ENCODE measurements at places on chromosomes 12 and 14.

- no peak for DNase-seq
These were observed 73.1 kb upstream of the ACTN1 start for GRCh38 chr14:69052181-69052601.

DNA sequence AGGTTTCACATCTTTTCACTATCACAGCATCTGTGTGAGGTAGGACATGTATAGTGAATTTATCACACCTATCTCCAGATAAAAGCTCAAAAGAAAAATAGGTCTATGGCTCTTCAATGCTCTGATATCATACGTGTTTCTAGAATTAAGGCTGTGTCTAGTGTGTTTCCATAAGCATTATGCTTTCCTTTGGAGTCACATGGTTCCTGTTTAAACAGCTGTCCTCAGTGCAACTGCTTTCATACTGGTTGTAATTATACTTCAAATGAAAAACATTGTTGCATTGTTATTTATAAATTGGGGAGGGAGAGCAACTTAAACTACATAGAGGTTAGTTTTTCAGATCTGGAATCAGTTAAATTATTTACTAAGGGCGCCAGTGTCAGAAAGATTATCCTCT, 151.6 kb downstream of the SYT1 start:
- DNase-seq: no peak

- DNase-seq: no peak
These were observed 6.0 kb downstream of the PLEKHH1 start for GRCh38 chr14:67539116-67539515.

DNA sequence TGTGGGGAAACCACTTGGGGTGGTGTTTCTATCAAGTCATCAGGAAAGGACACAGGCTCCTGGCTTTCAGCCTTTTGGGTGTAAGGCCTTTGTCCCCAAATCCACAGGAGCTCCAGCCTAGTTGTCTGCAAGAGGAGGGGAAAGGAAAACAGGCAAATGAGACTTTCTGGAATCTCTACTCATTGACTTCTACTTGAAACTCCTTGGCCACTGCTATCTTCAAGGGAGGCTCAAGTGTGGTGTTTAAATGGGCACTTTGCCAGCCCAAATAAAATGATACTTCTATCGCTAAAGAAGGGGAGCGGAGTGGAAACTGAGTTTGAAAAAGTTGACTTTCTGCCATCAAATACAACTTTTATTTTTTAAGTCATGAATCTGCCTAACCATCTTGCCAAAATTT, 445.9 kb upstream of the RGS6 start:
- DNase-seq: no peak

DNA sequence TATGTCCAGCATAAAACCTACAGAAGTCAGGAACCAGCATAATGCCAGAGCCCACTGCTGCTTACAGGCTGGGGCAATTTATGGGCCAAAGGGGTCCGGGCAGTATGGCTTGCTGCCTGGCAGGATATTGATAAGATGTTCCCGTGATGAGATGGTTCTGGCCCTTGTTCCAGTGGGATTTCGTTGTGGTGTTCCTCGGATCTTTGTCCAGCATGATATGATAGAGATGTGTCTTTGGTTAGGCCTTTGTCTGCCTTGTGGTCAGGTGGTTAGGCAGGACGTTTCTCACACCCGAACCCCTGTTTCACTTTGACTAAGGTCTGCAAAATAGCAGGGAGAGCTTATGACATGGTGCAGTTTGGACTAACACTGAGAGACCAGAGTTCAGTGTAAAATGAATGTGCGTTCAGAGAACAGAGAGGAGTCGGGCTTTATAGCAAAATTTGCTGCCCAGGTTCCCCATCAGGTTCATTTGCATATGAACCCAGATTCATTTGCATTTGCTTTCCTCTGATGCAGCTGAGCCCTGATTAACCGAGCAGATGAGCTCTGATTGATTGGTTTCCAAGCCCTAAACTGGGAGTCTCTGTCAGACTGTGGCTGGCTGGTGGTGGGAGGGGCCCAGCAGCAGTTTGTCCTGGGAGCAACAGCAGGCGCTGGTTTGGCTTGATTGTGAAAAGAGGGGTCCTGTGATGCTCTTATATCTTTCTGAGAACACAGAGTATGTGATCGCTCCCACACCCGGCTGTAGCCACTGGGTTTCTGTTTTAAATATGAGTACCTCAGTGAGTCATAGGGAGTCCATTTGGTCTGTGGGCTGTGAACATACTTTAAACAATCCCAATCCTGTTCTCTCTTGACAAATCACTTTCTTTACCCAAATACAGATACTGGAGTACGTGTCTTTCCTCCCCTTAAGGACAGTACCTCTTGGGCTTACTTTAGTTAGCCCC, 156.3 kb upstream of the PZP start:
- DNase-seq: peak; percentile 33

DNA sequence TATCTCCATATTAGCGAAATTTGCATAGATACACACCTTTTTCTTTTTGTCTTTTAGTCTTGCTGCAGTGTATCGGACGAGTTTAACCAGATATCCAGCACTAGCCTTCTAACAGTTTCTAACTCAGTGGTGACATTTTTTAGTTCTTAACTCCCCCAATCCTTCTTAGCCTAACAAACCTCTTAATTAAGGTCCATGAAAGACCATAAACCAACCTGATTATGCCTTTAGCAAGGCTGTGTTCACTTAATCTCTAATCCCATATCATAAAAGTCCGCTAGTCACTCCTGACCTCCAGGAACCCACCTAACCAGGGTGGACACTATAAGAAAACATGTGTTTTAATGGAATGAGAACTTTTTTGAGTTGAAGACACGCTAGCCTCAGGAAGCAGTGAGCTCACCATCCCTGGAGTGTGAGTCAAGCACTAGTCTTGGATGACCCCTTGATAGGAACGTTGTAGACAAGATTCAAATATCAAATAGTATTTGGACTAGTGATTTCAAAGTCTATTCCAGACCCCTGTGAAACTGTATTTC, 9.5 kb downstream of the CDKN1B start:
- DNase-seq: no peak

Measured in nephron progenitor cell (in vitro differentiated cells).